AG10803 (cell line): ENCODE measurements at places on chromosomes 7 and 10.

GRCh38 chr7:155729847-155730246 lies 82.4 kb downstream of the SHH start:
- DNase-seq: peak; percentile 14

GRCh38 chr7:120819861-120820260 lies 38.1 kb downstream of the TSPAN12 start:
- DNase-seq: no peak

- no peak for DNase-seq
These were observed 64.9 kb downstream of the IKZF1 start for GRCh38 chr7:50369143-50370026.

DNA sequence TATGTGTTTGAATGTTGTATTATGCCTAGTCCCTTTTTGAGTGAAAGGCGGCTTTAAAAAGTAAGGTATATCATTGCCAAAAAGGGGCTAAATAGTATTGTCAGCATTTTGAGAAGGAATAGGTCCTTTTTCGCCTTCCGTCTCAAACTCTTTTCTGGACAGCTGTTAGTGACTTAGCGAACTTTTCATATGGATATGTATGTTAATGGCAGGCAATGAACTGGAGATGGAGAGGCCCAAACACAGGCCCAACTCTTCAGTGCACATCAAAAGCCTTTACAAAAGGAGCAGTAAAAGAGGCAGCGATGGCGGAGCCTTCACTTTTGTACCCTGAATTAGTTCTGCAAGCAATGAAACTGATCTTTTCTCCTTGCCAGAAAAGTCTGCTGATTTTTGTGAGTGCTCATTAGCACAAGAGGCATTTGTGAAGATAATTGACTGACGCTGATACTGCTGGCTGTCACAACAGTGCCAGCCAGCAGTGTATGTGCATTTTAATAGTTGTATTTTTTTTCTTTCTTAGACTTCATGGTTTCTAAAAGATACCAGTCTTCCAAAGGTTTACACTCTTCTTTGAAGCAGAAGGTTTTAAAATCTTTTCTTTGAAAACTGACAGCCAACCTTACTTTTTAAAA lies 243.7 kb upstream of the SP8 start:
- no peak for DNase-seq

- peak; percentile 37 for DNase-seq
These were observed 66.1 kb upstream of the KAT6B start for GRCh38 chr10:74760086-74760979.

GRCh38 chr7:151754142-151754590 lies 122.7 kb downstream of the PRKAG2 start:
- DNase-seq: peak; percentile 99

GRCh38 chr7:140623980-140624379 lies 16.6 kb downstream of the DENND2A start:
- peak; percentile 9 for DNase-seq

GRCh38 chr10:124622158-124622557 lies 122.0 kb downstream of the FAM53B start:
- DNase-seq: no peak

DNA sequence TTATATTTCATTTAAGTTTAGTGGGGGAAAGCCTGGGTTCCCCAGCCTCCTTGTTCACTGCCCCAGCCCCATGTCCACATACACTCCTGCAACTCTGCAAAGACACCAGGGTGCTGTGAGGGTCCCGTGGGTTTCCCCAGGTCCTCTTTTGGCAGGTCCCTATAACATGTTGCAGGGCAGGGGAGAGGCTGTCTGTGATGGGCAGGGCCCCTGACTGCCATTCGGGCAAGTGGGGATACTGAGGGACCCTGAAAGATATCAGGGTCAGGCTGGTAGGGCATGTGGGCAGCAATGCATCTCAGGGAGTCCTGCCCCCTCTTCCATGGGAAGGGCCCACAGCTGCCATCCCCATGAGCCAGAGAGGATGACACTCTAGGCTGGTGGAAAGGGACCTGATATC lies 28.4 kb downstream of the RASGEF1A start:
- no peak for DNase-seq

- peak; percentile 89 for DNase-seq
These were observed 227.2 kb upstream of the KLF14 start for GRCh38 chr7:130961128-130961601.

- DNase-seq: no peak
These were observed 81.2 kb downstream of the EGFR start for GRCh38 chr7:55099821-55100543.

- peak; percentile 89 for DNase-seq
These were observed 9.8 kb upstream of the MRPS16 start for GRCh38 chr10:73262105-73262730.

DNA sequence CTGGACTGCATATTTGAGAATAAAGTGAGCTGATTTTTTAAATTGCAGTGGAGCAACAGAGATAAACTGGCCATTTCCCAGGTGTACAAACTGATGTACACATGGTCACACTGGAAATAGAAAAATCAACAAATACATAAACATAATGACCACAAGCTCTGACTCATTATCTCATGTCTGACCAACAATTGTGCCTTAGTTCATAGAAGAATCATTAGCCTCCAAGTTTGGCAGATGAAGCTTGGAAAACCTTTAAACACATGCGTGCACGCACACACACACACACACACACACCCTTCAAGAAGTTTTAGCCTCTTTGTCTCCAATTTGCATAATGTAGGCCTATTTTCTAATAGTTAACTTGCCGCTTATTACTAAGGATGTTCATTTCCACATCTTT lies 308.9 kb upstream of the POM121L12 start:
- DNase-seq: no peak

DNA sequence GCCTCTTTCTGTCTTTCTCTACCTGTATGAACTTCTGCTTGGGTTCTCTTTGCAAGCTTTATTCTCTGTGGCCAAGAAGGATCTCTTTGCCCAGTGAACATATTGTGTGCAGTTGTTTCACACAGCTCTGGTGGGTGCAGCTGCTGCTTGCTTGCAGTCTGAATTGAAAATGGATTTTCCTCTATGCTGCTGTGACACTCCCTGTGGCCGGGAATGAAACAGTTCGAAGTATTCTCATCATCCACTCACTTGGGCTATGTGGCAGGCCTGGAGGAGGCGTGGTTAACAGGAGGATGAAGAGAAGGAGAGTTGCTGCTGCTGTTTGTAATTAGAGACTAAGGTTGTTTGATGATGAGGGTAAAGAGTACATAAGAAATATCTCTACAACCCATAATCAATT lies 28.4 kb upstream of the ITGA8 start:
- DNase-seq: peak; percentile 38

- no peak for DNase-seq
These were observed 1.5 kb upstream of the ATP6V0A4 start for GRCh38 chr7:138799336-138800000.

DNA sequence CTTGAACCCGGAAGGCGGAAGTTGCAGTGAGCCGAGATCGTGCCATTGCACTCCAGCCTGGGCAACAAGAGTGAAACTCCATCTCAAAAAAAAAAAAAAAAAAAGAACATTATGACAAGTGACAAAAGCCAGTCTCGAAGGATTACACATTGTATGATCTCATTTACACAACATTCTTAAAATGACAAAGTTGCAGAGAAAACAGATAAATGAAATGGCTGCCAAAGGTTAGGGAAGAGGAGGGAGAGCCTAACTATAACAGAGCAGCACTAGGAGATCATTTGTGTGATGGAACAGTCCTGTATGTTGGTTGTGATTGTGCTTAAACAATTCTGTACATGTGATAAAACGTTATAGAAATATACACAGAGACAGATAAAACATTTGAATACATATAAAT lies 16.2 kb upstream of the CPVL start:
- no peak for DNase-seq

GRCh38 chr10:10833955-10834354 lies 183.7 kb upstream of the CELF2 start:
- no peak for DNase-seq

GRCh38 chr7:77531038-77531437 lies 6.1 kb upstream of the PTPN12 start:
- no peak for DNase-seq

DNA sequence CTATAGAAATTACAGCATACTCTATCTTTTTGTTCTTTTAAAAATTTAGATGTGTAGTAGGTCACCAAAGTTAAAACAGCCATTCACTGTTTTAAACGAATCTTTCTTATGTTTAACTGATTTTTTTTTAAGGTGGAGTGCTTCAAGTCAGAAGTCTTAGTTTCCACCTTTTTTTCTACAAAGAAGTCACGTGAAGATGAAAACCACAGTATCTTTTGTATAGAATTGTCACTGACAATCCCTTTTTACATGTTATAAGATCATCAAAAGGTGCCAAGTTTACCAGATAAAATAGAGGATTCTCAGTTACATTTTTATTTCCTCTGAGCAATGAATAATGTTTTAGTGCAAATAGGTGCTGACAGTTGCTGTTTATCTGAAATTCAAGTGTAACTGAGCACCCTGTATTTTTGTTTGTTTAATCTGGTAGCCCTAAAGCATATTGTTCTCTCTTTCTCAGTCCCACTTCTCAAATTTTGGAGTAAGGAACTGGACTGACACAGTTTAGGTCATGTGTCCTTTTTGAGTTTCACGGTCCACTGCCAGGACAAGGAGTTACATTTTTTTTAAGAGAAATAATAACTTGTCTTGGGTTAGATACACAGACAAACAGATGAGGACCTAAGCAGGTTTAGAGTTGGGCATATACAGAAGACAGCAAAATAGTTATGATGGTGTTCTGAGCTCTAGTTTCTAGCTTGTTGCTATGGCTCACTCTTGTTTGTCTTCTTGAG lies 233.2 kb upstream of the MBL2 start:
- no peak for DNase-seq

DNA sequence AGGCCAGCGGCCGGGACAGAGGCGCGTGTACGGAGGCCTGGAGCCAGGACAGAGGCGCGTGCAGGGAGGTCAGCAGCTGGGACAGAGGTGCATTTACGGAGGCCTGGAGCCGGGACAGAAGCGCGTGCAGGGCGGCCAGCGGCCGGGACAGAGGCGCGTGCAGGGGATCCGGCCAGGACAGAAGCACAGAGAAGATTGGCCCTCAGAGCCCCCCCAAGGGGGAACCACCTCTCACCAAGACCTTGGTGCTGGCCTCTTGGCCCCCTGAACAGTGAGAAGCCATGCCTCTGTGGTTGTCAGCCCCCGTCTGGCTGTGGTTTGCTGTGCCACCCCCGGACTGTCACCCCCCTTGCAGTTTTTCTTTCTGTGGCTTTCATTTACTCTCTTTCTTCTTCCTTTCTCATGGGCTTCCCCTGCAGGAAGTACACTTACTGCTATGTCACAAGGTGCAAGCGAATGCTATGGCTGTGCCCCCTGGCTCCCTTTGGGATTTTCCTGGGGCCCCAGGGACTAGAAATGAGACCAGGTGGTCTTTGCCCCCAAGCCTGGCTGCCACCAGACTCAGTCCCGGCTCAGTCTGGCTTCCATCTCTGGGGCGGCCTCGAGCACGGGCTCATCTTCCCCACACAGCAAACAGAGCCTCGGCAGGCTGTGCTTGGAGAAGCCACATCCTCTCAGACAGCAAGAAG lies 41.1 kb downstream of the INSIG1 start:
- no peak for DNase-seq

DNA sequence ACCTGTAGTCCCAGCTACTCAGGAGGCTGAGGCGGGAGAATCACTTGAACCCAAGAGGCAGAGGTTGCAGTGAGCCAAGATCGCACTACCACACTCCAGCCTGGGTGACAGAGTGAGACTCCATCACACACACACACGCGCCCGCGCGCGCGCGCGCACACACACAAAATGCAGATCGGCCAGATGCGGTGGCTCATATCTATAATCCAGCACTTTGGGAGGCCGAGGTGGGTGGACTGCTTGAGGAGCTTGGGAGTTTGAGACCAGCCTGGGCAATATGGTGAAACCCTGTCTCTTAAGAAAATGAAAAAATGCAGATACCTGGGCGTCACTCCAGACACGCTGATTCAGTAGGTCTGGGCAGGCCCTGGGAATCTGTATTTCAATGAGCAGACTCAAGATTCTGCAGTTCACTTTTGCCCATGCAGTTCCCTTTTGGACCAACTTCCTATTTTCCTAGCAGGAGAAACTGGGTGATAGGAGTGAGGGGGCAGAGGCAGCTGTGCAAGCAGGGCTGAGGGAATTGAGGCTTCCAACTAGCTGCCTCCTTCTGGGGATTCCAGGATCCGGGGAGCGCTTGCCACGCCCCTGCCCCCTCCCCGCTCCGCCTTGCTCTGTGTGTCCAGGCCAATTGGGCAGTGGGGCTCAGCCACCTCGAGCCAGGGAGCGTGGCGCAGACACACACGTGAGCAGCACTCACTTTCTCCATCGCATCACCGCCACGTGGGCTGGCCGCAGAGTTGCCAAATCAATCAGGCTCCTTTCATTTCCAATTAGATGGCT lies 173.6 kb downstream of the SH3PXD2A start:
- peak; percentile 80 for DNase-seq

GRCh38 chr7:128217967-128218652 lies 23.0 kb upstream of the LEP start:
- peak; percentile 20 for DNase-seq

DNA sequence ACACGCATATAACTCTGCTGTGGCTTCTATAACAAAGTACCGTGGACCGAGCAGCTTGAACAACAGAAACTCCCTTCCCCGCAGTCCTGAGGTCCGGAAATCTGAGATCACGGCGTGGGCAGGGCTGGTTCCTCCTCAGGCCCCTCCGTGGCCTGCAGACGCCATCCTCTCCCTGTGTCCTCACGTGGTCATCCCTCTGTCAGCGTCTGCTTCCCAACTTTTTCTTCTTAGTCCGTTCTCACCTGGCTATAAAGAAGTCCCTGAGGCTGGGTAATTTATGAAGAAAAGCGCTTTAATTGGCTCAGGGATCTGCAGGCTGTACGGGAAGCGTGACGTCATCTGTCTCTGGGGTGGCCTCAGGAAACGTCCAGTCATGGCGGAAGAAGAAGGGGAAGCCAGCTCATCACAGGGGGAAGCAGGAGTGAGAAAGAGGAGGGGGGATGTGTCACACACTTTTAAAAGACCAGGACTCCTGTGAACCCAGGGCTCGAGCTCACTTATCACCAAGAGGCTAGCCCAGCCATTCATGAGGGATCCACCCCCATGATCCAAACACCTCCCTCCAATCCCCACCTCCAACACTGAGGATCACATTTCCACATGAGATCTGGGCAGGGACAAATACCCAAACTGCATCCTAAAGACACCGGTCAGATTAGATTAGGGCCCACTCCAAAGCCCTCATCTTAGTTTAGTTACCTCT lies 91.2 kb upstream of the INSIG1 start:
- peak; percentile 76 for DNase-seq

DNA sequence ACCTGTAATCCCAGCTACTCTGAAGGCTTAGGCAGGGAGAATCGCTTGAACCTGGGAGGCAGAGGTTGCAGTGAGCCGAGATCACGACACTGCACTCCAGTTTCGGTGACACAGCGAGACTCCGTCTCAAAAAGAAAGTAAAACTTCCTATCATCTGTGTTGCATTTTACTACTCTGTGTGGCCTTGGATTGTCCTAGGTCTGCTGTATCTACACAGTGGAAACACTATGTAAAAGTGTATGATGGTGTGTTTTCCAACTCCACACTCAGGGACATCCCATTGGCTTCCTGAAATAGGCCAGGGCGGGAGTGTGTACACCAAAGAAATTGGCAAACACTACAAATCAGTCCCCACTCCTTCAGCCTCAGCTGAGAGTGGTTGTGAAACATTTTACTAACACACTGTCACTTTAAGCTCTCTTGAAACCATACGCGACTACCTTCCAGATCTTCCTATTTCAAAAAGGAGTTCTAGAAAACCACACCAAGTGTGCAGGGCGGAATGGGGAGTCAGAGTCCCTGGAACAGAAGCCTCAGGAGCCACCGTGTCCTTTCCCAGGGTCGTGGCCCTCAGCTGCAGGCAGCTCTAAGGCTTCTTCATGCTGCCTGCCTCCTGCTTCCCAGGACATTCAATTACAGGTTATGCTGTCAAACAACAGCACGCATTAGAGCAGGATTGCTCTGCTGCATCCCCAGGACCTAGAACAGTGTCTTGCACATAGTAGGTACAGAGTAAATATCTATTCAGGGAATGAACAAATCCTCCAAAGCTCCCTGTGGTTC lies 275.4 kb downstream of the PARD3 start:
- DNase-seq: peak; percentile 71
